IPS DF 6.9 (cell line): ENCODE measurements at places on chromosomes 13 and 19.
A peak's percentile ranks its signal among the peaks of the same experiment; 100 is the strongest.

DNA sequence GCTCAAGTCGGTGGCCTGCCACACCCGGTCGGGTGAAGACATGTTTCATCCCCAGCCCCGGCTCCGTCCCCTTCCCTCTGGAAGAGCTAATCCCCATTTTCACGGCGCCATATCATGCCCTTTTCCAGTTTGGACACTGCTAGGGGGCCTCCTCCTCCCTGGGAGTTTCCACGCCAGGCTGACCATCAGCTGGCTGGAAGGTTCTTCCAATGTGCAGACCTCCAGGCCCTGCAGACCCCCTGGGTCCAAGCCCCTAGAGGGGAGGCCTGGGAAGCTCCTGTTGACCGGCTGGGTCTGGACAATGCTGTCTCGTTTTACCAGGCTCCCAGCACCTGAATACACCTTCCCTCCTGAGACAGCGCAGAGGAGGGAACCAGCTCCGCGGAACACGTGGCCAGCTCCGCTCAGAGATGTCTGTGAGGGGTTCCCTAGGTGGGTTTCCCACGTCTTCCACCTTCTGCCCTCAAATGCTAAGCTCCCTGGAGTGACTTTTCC lies 44.7 kb upstream of the RANBP3 start:
- peaks cover 2% of the 10 kb centered on the region; the same call in 1 of the 2 replicates for H3K4me1 ChIP-seq
- H3K4me3 ChIP-seq = no peak overlapping the region
- no peaks in the 10 kb centered on the region for H3K27me3 ChIP-seq
- H3K27ac ChIP-seq = no peak overlapping the region

DNA sequence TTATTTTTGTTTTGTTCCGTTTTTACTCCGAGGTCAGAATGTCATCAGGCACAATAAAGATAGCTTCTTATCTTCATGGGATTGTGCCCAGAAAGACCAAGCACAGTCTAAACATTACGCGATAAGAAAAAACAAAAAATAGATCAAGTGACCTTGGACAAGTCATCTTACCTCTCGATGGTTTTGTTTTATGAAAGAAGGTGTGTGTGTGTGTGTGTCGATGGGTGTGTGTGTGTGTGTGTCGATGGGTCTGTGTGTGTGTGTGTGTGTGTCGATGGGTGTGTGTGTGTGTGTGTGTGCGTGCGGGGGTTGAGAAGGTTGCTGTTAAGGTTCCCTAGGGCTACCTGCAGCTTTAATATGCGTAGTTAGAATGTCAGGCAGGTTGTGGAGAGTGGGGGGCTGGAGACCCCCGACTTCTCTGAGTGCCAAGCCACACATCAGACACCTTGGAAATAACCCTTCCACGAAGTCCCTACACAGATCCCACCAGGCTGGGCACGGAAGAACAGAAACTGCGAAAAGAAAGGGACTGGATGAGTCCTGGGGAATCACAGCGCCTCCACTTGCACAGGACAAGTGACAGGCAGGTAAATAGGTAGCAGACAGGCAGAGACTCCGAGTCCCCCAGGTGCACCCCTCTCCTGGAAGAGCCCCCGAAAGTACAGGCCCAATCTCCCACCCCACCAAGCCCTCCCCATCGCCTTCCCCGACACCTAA lies 458 bp upstream of the ATP8A2 start:
- DNase-seq = no peak
- H3K4me3 ChIP-seq = peak overlapping the region; percentile 51; the same call in 1 of the 2 replicates
- peaks cover 12% of the 10 kb centered on the region; the same call in 1 of the 2 replicates for H3K27me3 ChIP-seq

DNA sequence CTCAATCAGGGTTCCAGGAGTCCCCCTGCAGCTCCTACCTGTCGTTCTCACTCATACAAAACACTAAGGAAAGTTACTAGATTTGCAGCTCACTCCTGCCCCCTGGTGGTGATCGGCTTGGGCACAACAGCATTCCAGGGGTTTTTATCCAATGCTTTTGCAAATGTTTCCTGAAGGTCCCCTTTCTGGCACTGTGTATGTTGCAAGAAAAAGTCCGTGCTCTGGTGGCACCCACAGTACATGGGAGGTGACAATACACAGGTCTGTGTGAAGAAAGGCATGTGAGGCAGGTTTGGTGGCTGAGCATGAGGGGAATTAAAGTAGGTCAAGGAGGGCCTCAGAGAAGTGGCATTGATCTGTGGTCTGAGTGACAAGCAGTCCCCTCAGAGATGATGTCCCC lies 8.6 kb upstream of the TYK2 start:
- no peak overlapping the region for H3K27ac ChIP-seq
- H3K4me1 ChIP-seq = peaks cover 1% of the 10 kb centered on the region; the same call in 1 of the 2 replicates
- no peaks in the 10 kb centered on the region for H3K27me3 ChIP-seq
- H3K36me3 ChIP-seq = peaks cover 11% of the 10 kb centered on the region

DNA sequence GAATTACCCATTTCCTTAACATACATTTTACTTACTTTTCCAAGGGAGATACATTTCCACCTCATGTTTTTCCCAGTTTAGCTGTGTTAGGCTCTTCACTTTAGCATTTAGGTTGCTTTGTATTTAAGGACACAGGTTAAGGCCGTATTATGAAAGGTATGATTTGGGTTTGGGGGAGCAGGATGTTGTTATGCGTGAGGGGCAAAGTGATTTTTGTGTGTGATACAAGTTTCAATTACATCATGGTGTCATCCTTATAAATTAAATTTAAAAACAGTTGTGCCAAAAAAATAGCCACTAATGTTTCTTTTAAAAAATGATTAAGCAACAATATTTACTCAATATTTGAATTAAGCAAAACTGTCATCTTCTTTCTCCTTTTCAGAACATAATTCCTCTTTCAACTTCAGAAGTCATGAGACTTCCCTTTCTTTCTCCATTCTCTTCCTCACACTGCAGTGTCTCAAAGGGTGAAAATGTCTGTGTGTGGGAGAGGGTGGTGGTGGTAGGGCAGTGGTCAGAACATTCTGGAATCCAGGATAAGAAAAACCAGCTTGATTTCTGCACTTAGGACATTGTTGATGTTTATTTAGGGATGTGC lies 126.2 kb downstream of the KCNRG start:
- DNase-seq = no peak
- H3K27ac ChIP-seq = no peak overlapping the region
- no peaks in the 10 kb centered on the region for H3K36me3 ChIP-seq

DNA sequence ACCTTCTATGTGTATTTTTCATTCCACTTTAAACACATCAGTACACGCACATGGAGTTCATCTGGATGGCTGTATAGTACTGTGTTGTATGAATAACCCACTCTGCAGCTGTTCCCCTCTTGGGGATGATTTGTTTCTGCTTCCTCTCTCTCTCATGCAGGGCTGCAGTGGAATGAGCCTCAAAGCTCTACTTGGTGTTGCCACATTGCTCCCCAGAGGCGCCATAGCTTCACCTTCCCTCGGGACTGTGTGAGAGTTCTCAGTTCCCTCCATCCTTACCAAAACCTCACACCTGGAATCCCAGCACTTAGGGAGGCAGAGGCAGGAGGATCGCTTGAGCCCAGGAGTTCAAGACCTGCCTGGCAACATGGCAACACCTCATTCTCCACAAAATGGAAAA lies 28.4 kb upstream of the GPR183 start:
- no peak for DNase-seq
- 0 out of 2 replicates have a peak, but pooled peaks cover 1% of the 10 kb centered on the region for H3K4me1 ChIP-seq
- H3K27me3 ChIP-seq = no peaks in the 10 kb centered on the region
- H3K36me3 ChIP-seq = no peaks in the 10 kb centered on the region

GRCh38 chr13:114118511-114119123 lies 13.8 kb downstream of the RASA3 start:
- peaks cover 3% of the 10 kb centered on the region for H3K36me3 ChIP-seq
- peaks cover 16% of the 10 kb centered on the region for H3K4me1 ChIP-seq
- H3K27ac ChIP-seq = no peak overlapping the region
- H3K27me3 ChIP-seq = no peaks in the 10 kb centered on the region
- no peak for DNase-seq
- no peak overlapping the region for H3K4me3 ChIP-seq
